ENCODE measurements at places on chromosomes 12 and 14. TPM values are rescaled to one million over a fixed set of nuclear protein-coding genes. Genes with fewer than 3 reads are reported as not detected.

Gene LUM
- not detected for total RNA-seq

Gene SMCO2
- total RNA-seq = not detected

Gene IAPP
- not detected for total RNA-seq

GRCh38 chr12:55957106-55957859, 8.6 kb downstream of the PMEL start:
- peak overlapping the region; percentile 46 for H3K27ac ChIP-seq
- no peak for DNase-seq
- H3K4me1 ChIP-seq = peaks cover 20% of the 10 kb centered on the region

GRCh38 chr12:3747976-3748619, 4.8 kb downstream of the CRACR2A start:
- DNase-seq = no peak
- no peaks in the 10 kb centered on the region for H3K27me3 ChIP-seq
- peaks cover 22% of the 10 kb centered on the region for H3K36me3 ChIP-seq
- H3K4me1 ChIP-seq = peaks cover 66% of the 10 kb centered on the region
- peak overlapping the region; percentile 23 for H3K27ac ChIP-seq
- no peak overlapping the region for H3K4me3 ChIP-seq

DNA sequence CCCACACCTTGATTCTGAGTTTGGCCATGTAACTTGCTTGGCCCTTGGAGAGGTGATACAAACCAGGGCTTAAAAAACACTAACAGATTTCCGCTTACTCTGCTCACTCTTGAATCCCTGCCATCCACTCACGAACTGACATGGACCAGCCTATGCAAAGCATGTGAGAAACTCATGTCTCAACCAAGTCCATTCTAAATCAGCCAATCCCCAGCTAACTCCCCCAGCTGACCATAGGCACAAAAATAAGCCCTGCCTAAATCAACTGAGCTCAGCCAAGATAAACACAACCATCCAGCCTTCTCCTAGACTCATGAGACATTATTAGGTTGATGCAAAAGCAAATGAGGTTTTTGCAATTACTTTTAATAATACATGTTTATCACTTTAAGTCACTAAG, 353.9 kb upstream of the TBX3 start:
- no peak overlapping the region for H3K4me3 ChIP-seq
- H3K4me1 ChIP-seq = no peaks in the 10 kb centered on the region
- H3K27me3 ChIP-seq = no peaks in the 10 kb centered on the region
- no peak overlapping the region for H3K27ac ChIP-seq

GRCh38 chr14:90427848-90428426, 31.1 kb downstream of the CALM1 start:
- no peak for DNase-seq
- no peak overlapping the region for H3K4me3 ChIP-seq
- H3K27ac ChIP-seq = no peak overlapping the region
- H3K27me3 ChIP-seq = no peaks in the 10 kb centered on the region
- no peaks in the 10 kb centered on the region for H3K4me1 ChIP-seq
- H3K36me3 ChIP-seq = no peaks in the 10 kb centered on the region

All from activated CD4-positive, alpha-beta memory T cell treated with anti-CD3 and anti-CD28 coated beads for 36 hours (primary cell).